ENCODE measurements at places on chromosomes 1 and 21. TPM values are rescaled to one million over a fixed set of nuclear protein-coding genes. Genes with fewer than 3 reads are reported as not detected.

The KCNN3 gene
- 0.72 TPM for total RNA-seq

The NHLH1 gene
- not detected for total RNA-seq

The PTGER3 gene
- 60.8 TPM for total RNA-seq

The CLCA1 gene
- total RNA-seq: not detected

The NUF2 gene
- 4.0 TPM for total RNA-seq

The OR6K3 gene
- total RNA-seq: not detected

The TMEM269 gene
- 0.11 TPM for total RNA-seq

The C1orf185 gene
- not detected for total RNA-seq

The NR0B2 gene
- not detected for total RNA-seq

The HSPA13 gene
- 3.0 TPM for total RNA-seq

The PTPRU gene
- 29.2 TPM for total RNA-seq

The KRTAP10-11 gene
- total RNA-seq: 3.5 TPM

The C21orf91 gene
- total RNA-seq: 16.5 TPM

The SPRR1B gene
- total RNA-seq: 1.8 TPM

The ZNF593OS gene
- total RNA-seq: not detected
